T follicular helper cell (primary cell): ENCODE measurements at places on chromosomes 3 and 15.

GRCh38 chr3:111784001-111784400, 75.1 kb upstream of the PHLDB2 start:
- no peak for DNase-seq

DNA sequence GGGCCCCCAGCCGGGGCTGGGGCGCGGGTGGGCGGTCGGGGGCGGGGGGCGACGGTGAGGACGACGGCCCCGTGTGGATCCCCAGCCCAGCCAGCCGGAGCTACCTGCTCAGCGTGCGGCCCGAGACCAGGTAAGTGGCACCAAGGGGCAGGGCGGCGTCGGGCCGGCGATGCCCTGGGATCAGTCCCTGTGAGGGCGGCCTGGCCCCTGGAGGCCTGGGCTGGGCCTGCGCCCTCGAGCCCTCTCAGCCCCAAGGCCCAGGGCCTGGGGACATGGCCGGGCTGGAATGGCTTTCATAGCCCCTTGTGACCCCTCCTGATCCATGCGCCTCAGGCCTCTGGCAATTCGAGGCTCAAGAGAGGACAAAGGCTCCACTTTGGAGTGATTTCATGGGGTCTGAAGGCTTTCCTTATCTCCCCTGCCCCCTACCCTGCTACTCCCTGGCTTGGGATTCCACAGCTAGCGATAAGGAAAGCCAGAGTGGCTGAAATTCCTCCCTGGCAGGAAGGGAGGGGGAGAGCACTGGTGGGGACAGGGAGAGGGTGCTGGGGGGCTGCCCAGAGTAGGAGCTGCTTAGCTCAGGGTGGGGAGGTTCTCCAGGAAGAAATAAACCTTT, 418 bp downstream of the ALPK3 start:
- no peak for DNase-seq

GRCh38 chr3:183303690-183304089, 50.6 kb downstream of the B3GNT5 start:
- no peak for DNase-seq

- no peak for DNase-seq
These were observed 240.7 kb downstream of the CHST2 start for GRCh38 chr3:143360244-143360643.

DNA sequence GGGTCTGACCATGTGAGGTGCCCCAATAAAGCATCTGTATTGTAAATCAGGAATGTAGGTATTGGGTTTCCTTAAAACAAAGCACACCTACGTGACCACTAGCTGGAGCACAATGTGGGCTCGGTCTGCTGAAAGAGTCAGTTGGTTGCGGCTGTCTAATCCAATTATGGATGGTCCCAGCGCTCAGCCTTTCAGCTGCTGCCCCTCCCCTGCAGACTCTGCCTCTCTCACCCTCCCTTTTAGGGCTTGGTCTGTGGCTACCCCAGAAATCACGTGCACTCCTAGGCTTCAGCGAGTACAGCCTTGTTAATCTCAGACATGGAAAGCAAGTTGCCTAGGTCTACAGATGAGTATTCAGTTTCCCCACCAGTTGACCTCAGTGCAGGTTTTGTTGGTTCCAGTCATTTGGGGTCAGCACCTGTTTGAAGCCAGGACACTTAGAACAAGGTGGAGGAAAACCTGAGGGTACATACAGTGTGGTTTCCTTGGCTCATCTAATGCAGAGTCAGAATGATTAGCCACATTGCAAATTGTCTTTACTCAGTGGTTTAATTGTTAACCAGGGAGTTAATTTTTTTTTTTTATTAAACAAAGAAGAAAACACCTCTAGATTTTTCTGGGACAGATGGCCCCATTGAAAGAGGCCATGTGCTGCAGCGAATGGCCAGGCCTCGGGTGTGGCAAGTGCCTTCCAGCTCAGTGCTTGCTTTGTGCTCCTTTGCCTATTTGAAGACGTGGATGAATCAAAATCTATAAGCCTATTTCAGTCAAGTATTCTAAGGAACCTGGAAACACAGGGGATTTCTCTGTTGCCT, 137.7 kb downstream of the IGF1R start:
- no peak for DNase-seq

DNA sequence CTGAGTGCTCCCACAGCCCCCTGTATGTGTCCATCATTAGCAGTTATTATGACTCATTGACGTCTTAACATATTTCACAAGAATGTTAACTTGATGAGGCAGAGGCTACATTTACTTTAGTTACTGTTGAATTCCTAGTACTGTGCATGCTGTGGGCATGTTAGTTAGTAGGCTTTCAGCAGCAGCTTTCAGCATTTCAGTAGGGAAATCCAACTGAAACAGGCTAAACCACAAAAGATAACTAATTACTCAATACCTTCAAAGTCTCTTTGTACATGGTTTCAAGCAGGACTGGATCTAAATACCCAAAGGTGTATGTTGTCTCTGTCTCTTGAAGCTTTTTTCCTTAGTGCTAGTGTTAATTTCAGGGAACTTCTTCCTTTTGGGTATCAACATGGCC, 229.9 kb upstream of the SUCLG2 start:
- no peak for DNase-seq

- DNase-seq: no peak
These were observed 6.9 kb upstream of the RPL35A start for GRCh38 chr3:197942956-197943556.

DNA sequence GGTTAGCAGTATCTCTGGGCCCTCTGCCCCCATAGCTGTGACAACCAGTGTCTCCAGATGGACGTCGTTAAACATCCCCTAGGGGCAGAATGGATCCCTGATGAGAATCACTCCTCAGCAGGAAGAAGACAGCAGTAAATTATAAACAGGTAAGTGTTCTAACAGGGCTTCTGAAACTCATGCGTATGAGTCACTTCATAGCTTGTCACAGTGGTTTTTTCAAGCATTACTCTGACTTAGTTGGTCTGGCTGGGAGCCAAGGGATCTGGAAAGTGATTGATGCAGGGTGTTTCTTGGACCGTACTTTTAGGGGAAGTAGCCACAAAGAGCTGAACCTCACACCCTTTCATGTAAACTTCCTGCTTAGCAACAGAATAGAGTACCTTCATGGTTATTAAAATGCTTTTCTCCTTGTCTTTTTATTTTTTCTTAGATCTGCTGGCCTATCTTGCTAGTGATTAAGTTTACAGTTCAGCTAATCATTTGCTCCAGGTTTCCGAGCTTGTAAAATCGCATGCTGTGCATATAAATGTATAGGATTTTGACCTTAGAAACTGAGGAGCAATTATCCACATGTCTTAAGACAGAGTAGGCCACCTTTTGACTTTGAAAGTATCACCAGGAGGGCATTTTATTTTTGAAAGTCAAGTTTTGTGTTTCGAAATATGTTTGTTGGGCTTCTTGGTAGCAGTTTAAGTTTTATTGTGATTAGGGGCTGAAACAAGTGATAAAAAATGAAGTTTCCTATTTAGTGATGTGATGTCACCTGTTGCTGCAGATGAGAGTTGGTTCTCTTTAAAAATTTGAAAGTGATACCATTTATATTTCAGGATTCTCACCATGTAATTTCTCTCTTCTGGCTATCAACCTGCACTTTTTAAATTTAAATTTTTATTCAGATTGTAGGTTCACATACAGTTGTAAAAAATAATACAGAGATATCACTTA, 333.9 kb downstream of the PTPRG start:
- no peak for DNase-seq

DNA sequence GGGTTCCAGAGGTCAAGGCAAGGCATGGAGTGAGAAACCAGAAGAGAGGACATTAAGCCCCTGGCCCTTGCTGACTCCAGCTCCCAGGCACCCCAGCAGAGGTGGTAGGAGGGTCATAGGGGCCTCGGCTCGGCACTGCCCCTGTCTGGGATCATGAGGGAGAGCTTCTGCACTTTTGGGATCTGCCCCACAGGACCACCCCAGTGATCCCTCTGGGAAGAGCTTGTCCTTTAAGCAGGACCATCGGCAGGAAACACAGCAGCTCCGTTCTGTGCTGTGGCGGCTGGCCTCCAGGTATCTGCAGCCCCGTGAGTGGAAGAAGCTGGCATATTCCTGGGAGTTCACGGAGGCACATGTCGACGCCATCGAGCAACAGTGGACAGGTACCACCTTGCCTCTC, 35.5 kb downstream of the ANKDD1A start:
- DNase-seq: no peak

- DNase-seq: no peak
These were observed 697.6 kb upstream of the ALCAM start for GRCh38 chr3:104669083-104669482.

DNA sequence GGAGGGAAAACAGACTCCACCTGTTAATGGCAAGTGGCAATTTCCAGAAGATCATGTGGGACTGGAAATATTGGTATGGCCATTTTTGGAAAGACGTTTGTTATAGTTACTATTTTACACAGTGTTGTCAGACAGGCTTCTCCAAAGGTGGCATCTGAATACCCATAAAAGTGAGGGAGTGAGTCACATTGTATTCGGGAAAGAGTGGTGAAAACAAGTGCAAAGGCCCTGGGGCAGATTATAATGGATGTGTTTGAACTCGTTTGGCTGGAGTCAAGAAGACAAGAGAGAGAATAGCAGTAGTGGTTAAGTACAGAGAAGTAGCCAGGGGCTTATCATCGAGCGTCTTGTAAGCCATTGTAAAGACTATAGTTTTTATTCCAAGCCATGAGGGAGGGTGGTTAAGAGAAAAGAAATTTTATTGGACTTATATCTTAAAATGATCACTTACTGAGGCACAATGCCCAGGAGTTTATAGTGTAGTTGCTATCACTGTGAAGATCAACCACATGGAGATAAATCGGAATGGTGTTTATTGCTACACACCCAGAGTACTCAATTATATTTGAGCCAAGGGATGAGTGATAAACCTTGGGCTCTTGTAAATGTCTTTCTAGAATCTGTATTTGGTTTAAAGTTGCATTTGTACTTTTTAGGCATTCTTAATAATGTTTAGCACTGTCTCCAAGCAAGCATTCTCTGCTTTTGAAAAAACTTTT, 212.8 kb upstream of the KBTBD8 start:
- no peak for DNase-seq

GRCh38 chr3:188286087-188286513, 132.1 kb downstream of the LPP start:
- no peak for DNase-seq

DNA sequence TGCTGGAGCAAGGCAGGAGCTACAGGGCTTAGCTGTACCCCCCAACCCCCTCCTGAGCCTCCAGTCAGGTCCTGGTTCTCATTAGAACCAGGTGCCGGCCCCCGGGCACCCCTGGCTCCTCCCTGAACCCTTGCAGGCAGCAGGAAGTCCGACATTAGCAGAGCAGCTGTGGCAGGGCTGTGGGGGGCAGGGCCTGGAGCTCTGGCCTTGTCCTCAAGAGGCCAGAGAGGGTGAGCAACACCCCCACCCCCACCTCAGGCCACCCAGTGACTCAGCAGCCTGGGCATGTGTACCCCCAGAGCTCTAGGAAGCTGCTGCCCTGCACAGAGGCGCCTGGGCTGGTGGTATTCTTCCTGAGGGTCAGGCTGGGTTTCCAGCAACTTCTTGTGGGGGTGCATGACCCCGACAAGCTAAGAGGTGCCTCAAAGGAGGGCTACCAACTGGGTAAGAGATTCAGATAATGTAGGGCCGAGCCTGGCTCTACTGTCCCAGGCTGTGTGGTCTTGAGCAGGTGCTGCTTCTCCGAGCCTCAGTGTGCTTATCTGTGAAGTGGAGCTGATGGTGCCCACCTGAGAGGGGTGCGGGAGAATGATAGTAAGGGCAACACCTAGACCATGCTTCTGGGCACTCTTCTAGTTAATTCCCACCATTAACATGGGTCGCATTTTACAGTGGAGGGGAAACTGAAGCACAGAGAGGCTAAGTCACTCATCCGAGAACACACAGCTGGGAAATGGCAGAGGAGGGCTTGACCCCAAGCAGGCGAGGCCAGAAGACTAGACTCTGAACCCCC, 16.0 kb downstream of the H1-8 start:
- DNase-seq: no peak

DNA sequence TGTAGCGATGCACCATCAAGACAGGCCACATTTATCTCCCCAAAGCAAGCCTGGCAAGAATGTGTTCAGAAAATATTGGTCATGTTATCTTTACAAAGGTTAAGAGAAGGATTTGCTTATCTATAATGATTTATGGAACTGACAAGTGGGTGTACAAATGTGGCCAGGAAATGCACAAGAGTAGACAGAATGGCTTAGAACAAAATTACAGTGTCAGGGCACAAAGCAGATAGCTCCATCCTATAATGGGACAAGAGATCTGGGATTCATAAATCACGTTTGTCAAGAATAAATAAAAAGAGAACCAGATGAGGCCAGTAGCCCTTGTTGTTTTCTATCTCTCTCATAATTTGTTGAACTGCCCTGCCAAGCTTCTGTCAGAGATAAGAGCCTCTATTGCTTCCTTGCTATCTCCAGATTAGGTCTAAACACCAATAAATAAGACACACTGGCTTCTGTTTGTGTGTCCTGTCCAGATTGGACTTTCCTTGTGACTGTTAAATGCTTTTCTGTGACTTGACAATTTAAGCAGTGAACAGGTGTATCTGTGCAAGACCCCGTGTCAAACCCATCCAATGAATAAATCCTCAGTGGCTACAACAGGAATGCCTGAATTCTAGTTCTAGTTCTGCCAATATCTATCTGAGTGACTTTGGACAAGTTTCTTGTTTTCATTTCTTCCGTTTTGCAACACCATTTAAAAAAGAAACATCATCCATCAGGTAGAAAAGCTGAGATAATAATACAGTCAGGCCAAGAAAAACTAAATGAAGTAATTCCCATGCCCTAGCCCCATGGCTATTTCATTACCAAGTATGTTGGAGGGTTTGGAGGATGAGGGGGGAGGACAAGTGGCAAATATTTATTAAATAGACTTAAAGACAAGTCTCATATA, 157.2 kb downstream of the DCLK3 start:
- no peak for DNase-seq

DNA sequence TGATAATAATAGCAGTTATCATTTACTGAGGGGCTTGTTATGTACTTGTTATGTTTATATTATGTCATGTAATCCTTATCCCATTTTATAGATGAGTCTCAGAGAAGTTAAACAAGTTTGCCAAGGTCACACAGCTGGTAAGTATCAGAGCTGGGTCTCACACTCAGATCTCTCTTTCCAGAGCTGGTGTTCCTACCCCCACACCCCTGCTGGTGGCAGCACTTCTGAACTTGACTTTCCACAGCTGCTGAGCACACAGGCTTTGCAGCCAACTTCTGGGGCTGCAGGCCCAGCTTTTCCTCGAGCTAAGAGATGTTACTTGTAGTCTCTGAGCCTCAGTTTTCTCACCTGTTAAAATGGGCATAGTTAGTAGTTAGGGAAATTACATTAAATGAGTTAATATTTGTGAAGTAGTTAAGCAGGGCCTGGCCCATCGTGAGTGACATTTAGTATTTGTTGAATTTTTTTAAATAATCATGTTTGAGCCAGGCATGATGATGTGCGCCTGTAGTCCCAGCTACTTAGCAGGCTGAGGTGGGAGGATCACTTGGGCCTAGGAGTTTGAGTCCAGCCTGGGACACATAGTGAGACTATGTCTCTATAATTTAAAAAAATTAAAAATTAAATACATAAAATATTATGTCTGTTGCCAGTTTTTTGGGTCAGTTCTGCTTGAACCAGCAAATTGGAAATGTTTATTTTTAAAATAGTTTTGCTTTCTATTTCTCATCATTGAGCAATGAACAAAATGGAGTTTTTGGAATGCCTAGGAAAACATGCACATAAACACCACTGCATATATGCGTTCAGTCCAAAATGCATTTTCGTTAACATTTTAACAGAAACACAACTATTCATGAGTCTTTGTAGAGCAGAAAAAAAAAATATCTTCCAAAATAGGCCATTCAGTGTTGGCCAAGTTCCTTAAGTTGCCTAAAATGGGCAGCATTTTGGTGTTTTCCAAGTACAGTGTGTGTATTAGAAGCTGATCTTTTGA, 87.3 kb downstream of the SMAD6 start:
- no peak for DNase-seq

- no peak for DNase-seq
These were observed 8.9 kb downstream of the OXTR start for GRCh38 chr3:8760506-8760905.

- no peak for DNase-seq
These were observed 2.3 kb downstream of the CCK start for GRCh38 chr3:42263354-42264346.
